ENCODE measurements at places on chromosomes 5 and 9.
A peak's percentile ranks its signal among the peaks of the same experiment; 100 is the strongest.

DNA sequence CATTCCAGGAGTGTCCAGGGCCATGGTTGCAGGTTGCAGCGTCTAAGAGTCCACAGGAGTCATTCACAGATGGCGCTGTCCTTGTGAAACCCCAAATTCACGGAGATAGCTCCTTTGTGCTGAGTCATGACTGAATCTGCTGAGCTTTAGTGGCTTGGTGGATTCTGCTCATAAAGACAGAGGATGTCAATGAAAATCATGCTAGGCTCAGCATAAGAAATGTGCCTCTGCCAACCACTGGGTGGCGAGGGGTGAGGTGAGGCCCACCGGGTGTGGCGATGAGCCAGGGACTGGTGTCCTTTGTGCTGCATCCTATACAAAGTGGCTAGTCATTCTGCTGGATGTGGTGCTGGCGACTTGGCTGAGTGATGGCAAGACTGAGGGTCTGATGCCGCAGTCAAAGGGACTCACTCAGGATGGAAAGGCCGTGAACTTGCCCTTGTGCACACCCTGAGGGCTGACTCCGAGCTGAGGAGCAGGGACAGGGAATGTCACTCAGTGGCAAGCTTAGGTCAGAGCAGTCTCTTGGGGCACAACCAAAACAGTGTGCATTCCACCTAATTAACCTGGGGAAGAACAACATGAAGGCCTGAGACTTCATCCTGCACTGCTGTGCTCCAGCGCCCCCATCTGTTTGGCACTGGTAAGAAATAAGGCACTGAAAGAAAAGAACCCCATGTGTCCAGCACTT lies 71.5 kb downstream of the DAP start:
- peak; percentile 47 for DNase-seq

DNA sequence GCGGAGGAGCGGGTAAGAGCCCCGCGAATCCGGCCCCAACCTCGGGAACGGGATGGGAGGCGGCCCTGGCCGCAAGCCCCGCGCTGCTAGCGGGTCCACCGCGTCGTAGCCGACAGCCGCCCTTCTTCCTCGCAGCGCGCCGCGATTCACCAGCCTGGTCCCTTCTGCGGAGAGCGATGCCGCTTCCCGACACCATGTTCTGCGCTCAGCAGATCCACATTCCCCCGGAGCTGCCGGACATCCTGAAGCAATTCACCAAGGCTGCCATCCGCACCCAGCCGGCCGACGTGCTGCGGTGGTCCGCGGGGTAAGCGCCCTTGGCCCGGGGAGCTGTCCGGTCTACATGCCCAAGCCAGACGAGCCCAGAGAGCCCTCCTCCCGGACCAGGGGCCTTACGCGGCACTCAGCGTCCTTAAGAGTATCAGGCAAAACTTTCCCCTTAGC lies 335 bp downstream of the ROPN1L start:
- DNase-seq = no peak

GRCh38 chr9:35766997-35767396 lies 12.9 kb upstream of the MSMP start:
- no peak for DNase-seq

GRCh38 chr5:178557416-178557815 lies 32.8 kb downstream of the COL23A1 start:
- DNase-seq = no peak

GRCh38 chr5:88939300-88939699 lies 56.3 kb upstream of the MEF2C start:
- no peak for DNase-seq

DNA sequence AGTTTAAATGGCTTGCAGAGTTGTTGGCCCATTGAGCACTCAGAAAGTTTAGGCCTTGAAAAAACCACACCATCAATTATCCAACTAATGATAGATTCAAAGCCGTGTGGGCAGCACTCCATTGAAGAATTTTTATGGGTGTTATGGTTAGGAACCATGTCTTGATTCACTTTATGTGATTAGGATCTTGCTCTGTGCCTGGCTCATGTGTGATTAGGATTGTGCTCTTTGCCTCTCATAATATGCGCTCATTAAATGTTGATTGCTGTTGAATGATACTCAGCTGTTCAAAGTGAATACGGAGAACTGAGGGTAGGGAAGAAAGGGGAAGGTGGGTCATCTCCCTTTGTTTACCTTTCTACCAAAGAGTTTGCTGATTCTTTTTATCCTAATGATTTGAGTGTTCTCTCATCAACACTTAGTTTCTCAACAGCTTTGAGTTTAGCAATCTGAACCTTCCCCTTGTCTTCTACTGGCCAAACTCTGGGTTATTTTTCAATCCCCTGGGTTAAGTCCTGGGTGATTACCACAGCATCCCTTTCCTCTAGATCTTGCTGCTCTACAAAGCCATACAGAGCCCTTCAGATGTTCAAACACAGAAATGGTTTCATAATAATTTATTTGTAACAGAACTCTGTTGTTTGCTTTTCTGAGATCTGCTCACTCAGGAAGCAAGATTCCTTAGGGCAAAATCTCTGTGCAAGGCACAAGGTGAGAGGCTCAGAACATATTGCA lies 668.8 kb upstream of the RGMB start:
- DNase-seq = no peak
